ENCODE measurements at places on chromosomes 2 and 18. TPM values are rescaled to one million over a fixed set of nuclear protein-coding genes. Genes with fewer than 3 reads are reported as not detected.

C18orf54 gene
- total RNA-seq, result 11.6 TPM

HAAO gene
- total RNA-seq, result 13.0 TPM

CDCA7 gene
- 2.4 TPM for total RNA-seq

CPO gene
- not detected for total RNA-seq

GKN1 gene
- not detected for total RNA-seq

ITPRIPL1 gene
- 2.2 TPM for total RNA-seq

LYG1 gene
- total RNA-seq, result 0.89 TPM

ITGA4 gene
- total RNA-seq, result 71.0 TPM

ELOA2 gene
- not detected for total RNA-seq

RAB6C gene
- not detected for total RNA-seq

DNA sequence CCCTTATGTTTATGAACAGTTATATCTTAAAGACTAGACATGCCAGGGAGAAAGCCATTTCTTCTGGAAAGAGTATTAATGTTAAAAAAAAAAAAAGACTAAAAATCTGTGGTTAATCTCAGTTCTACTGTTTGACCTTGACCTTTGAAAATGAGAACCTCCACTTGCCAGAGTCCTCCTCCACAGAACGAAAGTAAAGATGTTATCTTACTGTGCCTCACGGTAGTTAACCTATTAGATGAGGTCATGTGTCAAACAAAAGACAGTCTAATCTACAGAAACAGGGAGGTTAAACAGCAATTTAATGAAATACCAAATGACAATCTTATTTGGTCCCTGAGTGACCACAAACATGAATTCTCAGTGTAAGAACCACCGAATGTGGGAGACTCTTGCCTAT, 51.2 kb downstream of the SLC14A2 start:
- DNase-seq, result no peak
- no peak overlapping the region for H3K27ac ChIP-seq
- no peaks in the 10 kb centered on the region for H3K27me3 ChIP-seq
- H3K4me1 ChIP-seq, result peaks cover 4% of the 10 kb centered on the region

DNA sequence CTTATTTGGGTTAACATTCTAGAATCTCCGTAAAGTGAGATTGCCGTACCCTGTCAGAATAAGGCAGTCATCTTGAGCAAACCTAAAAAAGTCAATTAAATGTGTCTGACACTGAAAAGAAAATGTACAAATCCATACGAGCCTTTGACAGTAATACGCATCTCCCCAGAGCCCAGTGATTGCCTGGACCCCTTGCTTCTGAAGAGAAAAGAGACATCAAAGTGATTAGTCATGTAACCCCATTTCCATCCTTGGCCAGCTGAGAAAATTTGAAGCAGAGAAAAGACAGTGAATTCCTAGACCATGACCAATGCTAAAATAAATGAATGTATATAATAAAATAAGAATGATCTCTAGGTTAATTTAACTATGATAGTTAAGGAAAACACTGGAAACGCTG, 1499.4 kb downstream of the SUCLG1 start:
- no peaks in the 10 kb centered on the region for H3K27me3 ChIP-seq
- no peak overlapping the region for H3K4me3 ChIP-seq
- no peaks in the 10 kb centered on the region for H3K4me1 ChIP-seq
- no peaks in the 10 kb centered on the region for H3K36me3 ChIP-seq
- H3K27ac ChIP-seq, result no peak overlapping the region
- no peak for DNase-seq

DNA sequence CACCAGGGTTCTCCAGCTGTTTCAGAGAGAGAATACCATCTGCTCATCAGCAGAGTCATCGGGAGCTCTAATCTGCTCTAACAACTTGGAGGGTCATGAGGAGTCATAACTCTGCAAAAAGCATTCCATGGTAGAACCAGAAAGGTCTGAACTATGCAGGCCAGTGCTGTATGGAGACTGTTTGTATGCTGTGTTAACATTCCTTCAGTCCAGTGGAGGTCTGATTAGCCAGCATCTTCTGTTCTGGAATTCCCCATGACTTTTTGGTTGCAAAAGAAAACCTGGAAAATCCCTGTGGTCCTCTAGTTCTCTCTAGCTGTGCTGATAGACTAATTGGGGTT, 9.4 kb upstream of the ITGB6 start:
- DNase-seq, result no peak
- H3K4me1 ChIP-seq, result peaks cover 2% of the 10 kb centered on the region
- H3K27me3 ChIP-seq, result no peaks in the 10 kb centered on the region
- H3K36me3 ChIP-seq, result no peaks in the 10 kb centered on the region
- H3K27ac ChIP-seq, result no peak overlapping the region

- H3K27me3 ChIP-seq, result no peaks in the 10 kb centered on the region
- peaks cover 10% of the 10 kb centered on the region for H3K4me1 ChIP-seq
- H3K4me3 ChIP-seq, result peak overlapping the region; percentile 69
- H3K27ac ChIP-seq, result peak overlapping the region; percentile 99
- H3K36me3 ChIP-seq, result no peaks in the 10 kb centered on the region
Observed at GRCh38 chr18:49813069-49813318, 339 bp downstream of the ACAA2 start.

DNA sequence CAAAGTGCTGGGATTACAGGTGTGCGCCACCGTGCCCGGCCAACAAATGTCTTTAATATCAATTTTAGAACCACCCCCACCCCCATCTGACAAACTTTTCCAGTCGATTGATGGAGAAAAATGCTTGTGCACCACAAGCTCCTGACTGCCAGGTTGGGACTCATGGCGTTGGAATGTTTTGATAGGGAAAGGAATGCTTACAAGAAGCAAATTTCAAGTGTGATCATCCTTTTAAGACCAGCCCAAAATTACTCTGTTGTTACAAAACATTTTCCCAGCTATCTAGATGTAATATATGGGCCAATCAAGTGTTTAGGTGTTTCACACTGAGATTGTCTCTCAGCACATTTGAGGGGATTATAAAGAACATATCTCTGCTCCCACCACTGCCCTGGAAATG, 45.2 kb downstream of the UBXN4 start:
- DNase-seq, result no peak
- H3K4me3 ChIP-seq, result no peak overlapping the region

- H3K36me3 ChIP-seq, result no peaks in the 10 kb centered on the region
- no peak for DNase-seq
- peaks cover 35% of the 10 kb centered on the region for H3K4me1 ChIP-seq
- H3K27me3 ChIP-seq, result no peaks in the 10 kb centered on the region
Observed at GRCh38 chr2:149463328-149464002, 124.1 kb downstream of the MMADHC start.

- H3K4me3 ChIP-seq, result no peak overlapping the region
- no peaks in the 10 kb centered on the region for H3K36me3 ChIP-seq
- H3K4me1 ChIP-seq, result no peaks in the 10 kb centered on the region
- H3K27me3 ChIP-seq, result no peaks in the 10 kb centered on the region
- no peak overlapping the region for H3K27ac ChIP-seq
Observed at GRCh38 chr2:218146056-218146455, 20.2 kb downstream of the CXCR2 start.

- H3K4me1 ChIP-seq, result no peaks in the 10 kb centered on the region
- H3K36me3 ChIP-seq, result no peaks in the 10 kb centered on the region
- no peak for DNase-seq
- no peak overlapping the region for H3K27ac ChIP-seq
- H3K4me3 ChIP-seq, result no peak overlapping the region
- no peaks in the 10 kb centered on the region for H3K27me3 ChIP-seq
Observed at GRCh38 chr18:13362607-13363006, 144.0 kb downstream of the LDLRAD4 start.

GRCh38 chr2:24456599-24457556, 34.2 kb upstream of the NCOA1 start:
- H3K27me3 ChIP-seq, result no peaks in the 10 kb centered on the region
- H3K36me3 ChIP-seq, result no peaks in the 10 kb centered on the region
- no peaks in the 10 kb centered on the region for H3K4me1 ChIP-seq
- no peak for DNase-seq
- H3K4me3 ChIP-seq, result no peak overlapping the region

GRCh38 chr2:233450864-233451575, 96.7 kb downstream of the DGKD start:
- H3K27ac ChIP-seq, result no peak overlapping the region
- no peak overlapping the region for H3K4me3 ChIP-seq
- no peak for DNase-seq
- peaks cover 43% of the 10 kb centered on the region for H3K36me3 ChIP-seq
- H3K4me1 ChIP-seq, result no peaks in the 10 kb centered on the region

- H3K4me3 ChIP-seq, result no peak overlapping the region
- H3K36me3 ChIP-seq, result no peaks in the 10 kb centered on the region
- H3K27ac ChIP-seq, result no peak overlapping the region
- no peak for DNase-seq
- H3K4me1 ChIP-seq, result no peaks in the 10 kb centered on the region
- no peaks in the 10 kb centered on the region for H3K27me3 ChIP-seq
Observed at GRCh38 chr2:199434555-199434954, 23.2 kb downstream of the SATB2 start.

DNA sequence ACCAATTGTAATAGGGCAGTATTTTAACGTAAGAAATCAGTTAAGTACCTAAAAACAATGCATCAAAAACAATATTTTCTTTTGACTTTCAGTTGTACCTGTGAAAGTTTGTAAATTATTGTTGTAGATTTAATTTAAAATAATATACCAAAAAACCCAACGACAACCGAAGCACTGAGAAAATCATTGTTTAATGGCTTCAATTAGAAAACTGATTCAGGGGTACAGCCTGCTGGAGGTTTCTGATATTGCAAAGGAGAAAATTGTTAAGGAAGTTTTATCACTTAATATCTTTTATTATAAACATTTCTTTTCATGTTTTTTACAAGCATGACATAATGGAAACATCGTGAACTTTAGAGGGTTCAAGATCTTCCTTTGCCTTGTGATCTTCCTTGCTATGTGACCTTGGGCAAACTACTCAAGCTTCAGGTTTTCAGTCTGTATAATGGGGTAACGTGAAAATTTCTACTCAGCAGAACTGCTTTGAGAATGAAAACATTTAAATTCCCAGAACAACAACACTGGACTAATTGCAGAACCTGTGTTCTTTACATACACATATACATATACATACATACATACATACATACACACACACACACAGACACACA, 76.3 kb upstream of the GLS start:
- H3K4me1 ChIP-seq, result peaks cover 4% of the 10 kb centered on the region
- H3K4me3 ChIP-seq, result no peak overlapping the region
- no peaks in the 10 kb centered on the region for H3K36me3 ChIP-seq
- H3K27ac ChIP-seq, result no peak overlapping the region
- no peaks in the 10 kb centered on the region for H3K27me3 ChIP-seq

- peak; percentile 58 for DNase-seq
- no peak overlapping the region for H3K4me3 ChIP-seq
- H3K36me3 ChIP-seq, result no peaks in the 10 kb centered on the region
- H3K4me1 ChIP-seq, result peaks cover 5% of the 10 kb centered on the region
- no peak overlapping the region for H3K27ac ChIP-seq
Observed at GRCh38 chr2:168798076-168798887, 4.2 kb upstream of the NOSTRIN start.

DNA sequence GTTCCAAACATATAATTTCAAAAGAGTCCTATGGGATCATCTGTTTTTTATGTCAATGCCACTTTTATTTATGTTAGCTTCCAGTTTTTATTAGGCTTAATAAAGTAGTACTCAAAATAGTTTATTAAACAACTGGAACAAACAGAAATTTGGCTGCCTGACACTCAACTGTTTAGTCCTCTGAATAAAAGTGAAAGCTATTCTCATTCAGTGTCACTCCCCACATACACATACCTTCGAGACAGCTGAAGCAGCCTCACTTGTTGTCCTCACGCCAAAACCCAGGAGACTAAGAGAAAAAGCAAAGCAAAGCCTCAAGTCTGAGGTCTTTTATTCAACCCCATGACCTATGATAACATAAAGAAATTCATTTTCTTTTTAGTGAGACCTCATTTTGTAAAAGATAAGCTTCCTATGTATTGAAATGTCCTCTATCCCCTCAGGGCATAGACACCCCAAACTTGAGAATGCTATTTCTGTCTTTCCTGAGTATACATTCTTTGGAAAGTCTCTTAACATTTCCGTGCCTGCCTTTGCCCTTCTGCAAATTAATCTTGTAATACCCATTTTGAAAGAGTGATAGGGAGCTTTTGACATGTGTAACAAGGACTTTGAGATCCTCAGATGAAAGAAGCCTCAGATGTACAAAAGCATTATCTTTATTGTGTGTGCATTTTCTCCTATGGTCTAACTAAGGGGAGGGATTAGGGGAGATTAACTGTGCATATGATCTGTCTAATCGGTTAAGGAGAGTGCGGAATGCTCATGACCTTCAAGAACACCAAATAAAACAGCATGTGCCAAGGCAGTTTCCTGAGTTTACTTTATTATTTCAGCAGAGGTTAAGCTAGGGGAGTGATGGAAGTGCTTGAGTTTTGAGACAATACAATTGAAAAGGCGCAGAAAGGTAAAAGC, 1523.7 kb upstream of the PIK3C3 start:
- no peaks in the 10 kb centered on the region for H3K27me3 ChIP-seq
- no peaks in the 10 kb centered on the region for H3K4me1 ChIP-seq

DNA sequence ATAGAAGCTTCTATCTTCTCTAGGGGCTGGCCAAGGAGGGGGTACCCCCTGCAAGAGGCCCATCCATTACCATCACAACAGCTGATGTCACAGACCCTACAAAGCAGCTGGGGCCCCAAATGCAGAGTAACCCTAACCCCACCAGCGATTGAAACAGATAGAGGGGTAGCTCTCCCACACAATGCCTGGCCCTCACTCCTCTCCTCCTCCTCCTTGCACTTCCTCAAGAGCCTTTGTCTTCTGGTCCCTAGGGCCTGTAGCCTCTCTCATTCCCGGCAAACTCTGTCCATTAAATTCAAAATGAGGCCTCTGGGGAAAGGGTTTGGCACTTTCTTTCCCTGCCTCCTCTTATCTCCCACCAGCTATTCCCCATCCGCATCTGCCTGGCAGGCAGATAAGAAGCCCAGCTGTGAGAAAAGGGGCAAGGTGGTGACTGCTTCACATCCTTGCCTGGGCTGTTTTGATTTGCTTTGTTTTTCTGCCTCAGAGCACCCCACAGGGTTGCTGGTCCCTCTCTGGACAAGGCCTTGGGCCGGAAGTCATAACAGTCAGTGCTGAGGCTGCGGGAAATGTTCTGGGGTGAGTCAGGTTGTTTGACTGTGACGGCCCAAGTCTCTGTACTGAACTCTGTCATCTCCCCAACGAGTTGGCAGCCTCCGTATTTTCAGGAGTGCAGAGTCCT, 26.1 kb upstream of the CYP26B1 start:
- no peak for DNase-seq
- H3K36me3 ChIP-seq, result peaks cover 5% of the 10 kb centered on the region
- no peak overlapping the region for H3K4me3 ChIP-seq
- no peaks in the 10 kb centered on the region for H3K4me1 ChIP-seq
- H3K27ac ChIP-seq, result no peak overlapping the region

GRCh38 chr2:45944074-45944473, 292.6 kb downstream of the PRKCE start:
- no peak overlapping the region for H3K27ac ChIP-seq
- H3K27me3 ChIP-seq, result no peaks in the 10 kb centered on the region
- no peak for DNase-seq
- peaks cover 3% of the 10 kb centered on the region for H3K36me3 ChIP-seq
- H3K4me1 ChIP-seq, result no peaks in the 10 kb centered on the region
- H3K4me3 ChIP-seq, result no peak overlapping the region

DNA sequence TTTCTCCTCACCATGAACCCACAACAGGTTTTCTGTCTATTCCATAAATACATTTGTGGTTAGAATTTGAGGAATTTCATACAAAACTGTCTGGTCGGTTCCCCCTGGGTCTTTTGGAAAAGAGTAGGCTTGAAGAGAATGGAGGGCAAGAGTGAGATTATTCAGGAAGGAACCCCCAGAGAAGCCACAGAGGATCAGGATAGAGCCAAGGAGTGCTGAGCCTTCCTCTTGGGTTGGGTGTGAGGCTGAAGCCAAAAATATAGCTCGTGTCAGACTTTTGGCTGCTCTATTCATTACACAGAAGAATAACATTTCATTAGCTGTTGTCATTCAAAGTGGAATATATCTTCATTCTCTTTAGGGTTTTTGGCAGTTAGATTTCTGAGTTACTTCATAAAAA, 45.9 kb upstream of the YES1 start:
- no peak for DNase-seq
- no peaks in the 10 kb centered on the region for H3K36me3 ChIP-seq
- H3K27ac ChIP-seq, result no peak overlapping the region
